ENCODE measurements at places on chromosomes 4 and X.

GRCh38 chr4:103405415-103405814 lies 207.3 kb upstream of the CENPE start:
- no peak for DNase-seq

- DNase-seq: no peak
Observed at GRCh38 chr4:123749383-123749782, 352.8 kb downstream of the SPRY1 start.

DNA sequence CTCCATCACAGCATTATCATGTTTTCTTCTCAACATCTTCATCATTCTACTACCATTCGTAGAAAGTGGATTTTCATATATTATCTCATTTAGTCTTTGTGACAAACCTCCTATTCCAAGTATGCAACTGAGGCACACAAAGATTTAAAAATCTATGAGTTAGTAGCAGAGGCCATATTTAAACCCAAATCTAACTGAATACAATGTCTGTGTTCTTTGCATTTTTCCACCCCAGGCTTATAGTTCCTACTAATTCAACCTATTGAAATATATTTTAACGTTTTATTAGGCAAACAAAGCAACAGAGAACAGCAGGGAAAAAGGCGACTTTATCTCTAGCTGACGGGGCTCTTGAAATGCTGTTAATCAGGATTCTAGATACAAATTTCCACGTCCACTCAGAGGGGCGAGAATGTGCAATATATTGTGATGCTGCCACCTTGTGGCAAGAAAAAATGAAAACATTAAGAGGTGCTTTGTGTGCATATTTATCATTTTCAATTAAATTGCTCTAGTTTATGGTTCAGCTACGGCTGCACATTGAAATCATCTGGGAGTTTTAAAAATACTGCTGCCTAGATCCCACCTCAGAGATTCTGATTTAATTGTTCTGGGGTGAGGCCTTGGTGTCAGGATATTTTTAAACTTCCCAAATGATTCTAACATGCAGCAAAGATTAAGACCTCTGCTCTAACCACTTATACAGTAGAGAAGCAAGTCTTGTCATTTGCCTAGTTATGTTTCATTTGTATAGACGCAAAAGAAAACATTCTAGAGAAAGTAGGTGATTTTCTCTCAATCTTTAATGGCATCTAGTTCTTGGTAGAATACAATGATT lies 315.9 kb downstream of the MAPK10 start:
- no peak for DNase-seq

- DNase-seq: no peak
Observed at GRCh38 chr4:79087071-79087470, 147.8 kb upstream of the PAQR3 start.

GRCh38 chrX:150805736-150806135 lies 92.7 kb downstream of the CD99L2 start:
- DNase-seq: no peak

DNA sequence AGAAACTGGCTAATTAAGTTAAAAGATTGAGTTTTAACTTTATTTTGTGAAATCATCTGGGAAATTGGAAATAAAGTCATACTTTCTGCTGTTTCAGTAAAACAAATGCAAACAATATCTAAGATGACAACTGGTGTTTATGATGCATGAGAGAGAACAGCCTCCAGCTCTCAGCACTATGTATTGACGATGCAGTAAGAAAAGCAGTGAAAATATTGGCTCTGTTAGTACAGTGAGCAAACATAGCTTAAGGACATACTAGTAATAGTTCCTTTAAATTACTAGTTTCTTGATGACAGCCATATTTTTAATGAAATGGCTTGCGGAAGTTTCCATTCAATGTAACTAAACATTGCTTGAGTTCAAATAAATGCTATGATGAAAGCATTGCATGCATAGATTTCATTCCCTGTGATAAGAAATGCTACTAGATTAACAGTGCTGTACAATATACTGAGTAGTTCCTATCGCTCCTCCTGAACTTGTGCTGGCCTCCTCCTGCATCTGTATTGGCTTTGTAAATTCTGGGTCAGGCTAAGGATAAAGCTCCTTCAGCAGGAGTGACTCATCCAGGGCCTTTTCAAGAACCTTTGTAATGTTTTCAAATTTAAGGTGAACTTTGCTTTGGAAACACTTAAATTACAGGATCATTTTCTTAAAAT lies 11.6 kb downstream of the ARHGAP24 start:
- DNase-seq: no peak

- DNase-seq: no peak
Observed at GRCh38 chrX:138345801-138346200, 365.7 kb downstream of the FGF13 start.

GRCh38 chr4:86611757-86612156 lies 17.6 kb downstream of the PTPN13 start:
- no peak for DNase-seq

Measured in left colon (tissue), 2 donors.